ENCODE measurements at places on chromosomes 5 and 9. TPM values are rescaled to one million over a fixed set of nuclear protein-coding genes. Genes with fewer than 3 reads are reported as not detected.

DNA sequence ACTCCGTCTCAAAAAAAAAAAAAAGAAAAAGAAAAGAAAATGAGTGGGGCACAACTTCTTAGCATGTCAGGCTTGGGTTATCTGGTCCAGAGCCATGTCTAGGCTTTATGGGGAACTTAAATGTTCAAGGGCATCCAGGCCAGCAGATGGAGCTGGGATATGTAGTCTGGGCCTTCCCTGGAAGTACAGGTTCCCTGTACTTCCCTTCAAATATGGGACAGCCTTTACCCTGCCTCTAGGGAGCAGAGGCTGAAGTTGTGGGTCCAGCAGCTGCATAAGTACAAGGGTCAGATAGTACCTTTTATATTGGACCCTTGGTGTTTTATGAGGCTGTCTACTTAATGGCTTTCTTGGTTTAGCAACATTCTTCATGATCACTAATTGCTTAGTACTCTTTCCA lies 42.1 kb downstream of the FAF2 start:
- no peak for DNase-seq

Gene PCDHGA9
- total RNA-seq: 4.7 TPM

Gene C5orf58
- total RNA-seq: not detected

- DNase-seq: peak; percentile 80
Observed at GRCh38 chr9:111036429-111036789, 1.9 kb downstream of the LPAR1 start.

DNA sequence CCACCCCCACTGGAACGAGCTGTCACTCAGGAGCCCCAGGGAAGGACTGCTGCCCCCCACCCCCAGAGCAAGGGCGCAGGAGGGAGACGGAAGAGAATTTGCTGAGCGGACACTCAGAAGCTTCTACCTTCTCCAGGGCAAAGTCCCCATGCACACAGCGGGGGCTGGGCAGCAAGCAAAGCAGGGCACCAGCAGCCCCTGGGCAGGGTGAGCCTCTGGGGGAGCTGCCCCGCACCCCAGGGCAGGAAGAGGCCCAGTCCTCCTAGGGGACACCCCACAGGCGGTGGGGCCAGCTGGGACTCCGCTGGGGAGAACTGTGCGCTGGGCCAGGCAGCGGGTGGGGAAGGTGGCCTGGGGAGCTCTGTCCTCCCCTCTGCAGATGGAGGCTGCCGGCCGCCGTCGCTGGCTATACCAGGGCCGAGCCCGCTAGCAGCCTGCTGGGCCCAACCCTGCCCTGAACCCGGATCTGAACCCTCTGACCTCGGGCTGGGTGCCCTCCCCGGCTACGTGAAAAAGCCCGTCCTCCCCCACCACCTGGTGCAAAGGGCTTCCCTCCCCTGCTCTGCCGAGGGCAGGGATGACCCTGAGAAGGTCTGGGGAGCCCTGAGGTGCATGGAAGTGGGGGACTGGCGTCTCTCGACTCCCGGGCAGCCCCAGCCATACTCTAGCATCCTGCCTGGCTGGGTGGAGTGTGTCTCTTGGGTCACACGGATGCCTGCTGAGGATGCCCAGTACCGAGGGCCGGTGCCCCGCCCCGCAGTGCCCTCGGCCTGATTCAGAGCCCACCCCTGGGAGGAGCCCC lies 597 bp upstream of the SLC34A3 start:
- DNase-seq: no peak

Gene SLC22A4
- 25.1 TPM for total RNA-seq

Gene BARHL1
- not detected for total RNA-seq

Gene KCTD16
- 0.09 TPM for total RNA-seq

- DNase-seq: no peak
Observed at GRCh38 chr5:143218517-143219170, 184.8 kb downstream of the NR3C1 start.

GRCh38 chr9:89022902-89023301 lies 31.6 kb downstream of the S1PR3 start:
- DNase-seq: no peak

Gene CYSRT1
- not detected for total RNA-seq

DNA sequence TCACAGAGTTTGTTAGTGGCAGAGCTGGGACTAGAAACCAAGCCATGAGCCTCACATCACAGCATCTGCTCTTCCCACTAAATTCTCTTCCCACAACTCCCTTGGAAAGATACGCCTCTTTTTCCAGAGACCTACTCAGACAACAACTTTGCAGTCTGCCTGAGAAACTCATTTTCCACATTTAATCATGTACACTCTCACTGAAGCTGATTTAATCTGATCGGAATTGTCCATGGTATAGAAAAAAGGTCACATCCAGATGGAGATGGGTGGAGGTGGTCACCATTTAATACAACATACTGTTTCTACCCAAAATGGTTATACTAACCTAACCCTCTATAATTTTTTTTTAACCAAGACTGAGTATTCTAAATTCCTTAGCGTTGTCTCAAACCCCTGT lies 366.2 kb downstream of the ENC1 start:
- DNase-seq: no peak

DNA sequence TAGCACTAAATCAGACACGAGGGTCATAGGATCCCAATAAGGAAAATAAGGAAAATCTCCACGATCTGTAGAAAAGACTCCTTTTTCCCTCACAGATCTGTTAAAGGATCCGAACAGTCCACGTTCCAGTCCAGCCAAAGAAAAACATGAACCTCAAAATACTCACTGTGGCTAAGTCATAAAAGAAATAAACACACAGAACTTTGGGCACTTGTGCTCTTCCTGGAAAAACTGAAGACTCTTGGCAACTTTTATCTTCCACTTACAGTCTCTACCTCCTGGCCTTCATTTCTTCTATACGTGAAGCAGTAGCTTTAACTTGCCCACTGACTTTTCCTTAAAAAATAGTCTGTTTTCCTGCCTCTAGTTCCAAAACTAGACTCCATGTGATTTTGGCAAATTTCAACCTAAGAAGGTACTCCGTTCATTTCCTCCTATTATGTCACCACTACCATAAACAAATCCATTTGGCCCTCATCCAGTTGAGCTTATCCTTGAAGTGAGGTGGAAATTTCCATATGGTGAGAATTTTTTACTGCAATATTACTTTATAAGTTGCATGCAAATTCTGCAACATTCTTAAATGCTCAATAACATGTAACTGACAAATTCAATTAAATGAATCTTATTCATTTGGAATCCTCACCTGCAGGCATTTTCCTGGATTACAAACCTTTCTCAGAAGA lies 5.3 kb upstream of the LHFPL2 start:
- DNase-seq: no peak
